ENCODE measurements at places on chromosomes 7 and 10.

- DNase-seq = no peak
Observed at GRCh38 chr7:124420367-124420766, 345.2 kb downstream of the GPR37 start.

DNA sequence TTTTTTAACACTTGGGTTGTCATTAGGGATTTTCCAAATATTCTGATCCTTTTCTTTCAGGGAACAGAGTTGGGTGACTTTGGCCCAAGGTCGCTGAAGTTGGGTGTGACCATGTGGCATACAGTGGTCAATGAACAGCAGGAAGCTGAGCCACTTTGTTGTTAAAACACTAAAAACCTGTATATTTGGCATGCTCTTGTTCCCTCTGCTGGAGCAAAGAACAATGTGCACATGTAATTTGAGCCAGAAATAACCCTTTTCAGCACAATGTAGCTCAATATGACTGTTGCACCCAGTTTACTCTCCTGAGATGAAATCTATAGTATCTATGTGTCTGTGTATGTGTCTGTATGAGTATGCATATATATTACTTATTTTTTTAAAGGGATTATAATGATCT lies 74.9 kb downstream of the ADCYAP1R1 start:
- no peak for DNase-seq

GRCh38 chr10:60073397-60073780 lies 167.0 kb upstream of the CCDC6 start:
- DNase-seq = no peak

DNA sequence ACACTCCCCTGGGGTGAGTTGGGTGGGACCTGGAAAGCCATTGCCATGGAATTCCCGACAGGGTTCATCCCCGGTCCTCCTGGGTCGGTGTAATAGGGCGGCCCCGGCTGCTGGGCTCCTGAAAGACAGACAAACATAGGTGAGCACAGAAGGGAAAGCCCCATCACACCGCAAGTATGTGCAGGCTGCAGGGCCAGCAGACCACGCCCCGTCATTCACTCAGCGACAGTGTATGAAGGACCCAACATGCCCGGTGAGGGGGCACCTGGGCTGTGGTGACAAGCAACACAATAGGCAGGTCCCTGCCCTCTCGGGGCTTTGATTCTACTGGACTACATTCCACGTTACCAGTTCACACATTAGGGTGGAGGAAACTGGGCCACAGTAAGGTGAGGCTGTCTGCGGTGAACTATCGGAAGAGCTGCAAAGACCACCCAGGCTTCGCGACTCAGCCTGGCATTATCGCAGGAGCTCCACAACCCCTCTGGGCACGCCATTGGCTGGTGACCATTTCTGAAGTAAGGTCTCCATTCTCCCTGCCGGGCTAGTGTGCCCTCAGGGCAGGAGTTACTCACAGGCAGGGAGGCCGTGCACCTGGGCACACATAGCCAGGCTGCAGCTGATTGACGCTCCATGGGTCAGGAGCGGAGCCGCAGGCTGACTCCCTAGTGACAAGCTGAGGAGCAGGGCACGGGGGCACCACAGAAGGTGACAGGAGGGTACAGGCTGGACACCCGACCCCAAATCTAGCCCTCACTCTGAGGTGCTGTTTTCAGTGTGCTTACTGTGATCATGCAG lies 99.2 kb downstream of the VOPP1 start:
- DNase-seq = no peak

DNA sequence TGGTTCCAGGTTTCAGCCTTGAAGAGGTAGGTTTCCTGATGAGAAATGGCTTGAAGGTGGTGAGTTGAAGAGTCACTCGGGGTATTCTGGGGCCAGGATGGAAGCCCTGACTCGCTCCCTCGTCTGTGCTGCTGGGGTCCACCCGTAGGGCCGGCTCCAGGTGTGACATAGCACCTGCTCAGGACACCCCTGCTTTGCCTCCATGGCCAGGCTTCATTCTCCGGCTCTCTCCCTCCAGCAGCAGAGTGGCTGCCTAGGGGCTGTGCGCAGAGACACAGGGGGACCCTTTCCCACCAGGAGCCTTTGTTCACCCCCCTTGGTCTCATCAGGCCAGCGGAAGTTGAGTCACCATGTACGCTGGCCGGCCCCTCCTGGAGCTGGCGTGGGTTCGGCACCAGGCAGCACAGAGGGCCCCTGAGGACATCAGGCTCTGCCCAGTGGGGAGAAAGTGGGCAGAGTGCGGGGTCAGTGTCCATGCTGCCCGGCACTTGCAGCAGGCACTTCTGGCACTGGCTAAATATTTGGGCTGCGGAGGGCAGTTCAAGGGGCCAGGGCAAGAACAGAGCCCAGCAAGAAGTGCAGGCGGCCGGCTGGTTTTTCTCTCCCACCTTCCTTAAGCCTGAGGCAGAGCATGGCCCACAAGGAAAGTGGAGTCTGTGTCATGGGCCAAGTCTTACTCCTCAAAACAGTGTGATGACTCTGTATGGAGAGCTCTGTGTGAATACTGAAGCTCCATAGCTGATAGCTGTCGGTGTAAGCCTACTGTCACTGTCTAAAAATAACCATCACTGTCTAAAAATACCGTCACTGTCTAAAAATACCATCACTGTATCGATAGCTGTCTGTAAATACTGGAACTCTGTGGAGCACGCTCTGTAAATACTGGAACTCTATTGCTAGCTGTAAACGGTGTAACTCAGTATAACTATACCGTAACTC lies 3.7 kb upstream of the PRKAR1B start:
- no peak for DNase-seq

DNA sequence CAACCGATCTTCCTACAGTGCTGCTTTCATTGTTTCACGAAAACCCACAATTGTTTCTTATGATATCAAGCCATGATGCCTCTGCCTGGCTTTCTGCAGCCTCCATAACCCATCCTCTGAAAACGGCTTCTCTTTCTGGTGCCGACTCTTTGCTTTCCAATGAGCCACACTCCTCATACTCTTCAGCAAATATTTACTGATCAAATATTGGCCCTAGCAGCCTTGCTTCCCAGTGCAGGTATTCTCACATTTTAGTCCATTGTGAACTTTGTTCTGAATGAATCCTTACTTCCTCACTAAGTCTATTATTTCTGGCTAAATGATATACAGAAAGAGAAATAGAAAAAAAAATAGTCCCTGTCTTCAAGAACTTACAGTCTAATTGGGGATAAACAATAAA lies 35.5 kb downstream of the LAMB1 start:
- DNase-seq = peak; percentile 22

DNA sequence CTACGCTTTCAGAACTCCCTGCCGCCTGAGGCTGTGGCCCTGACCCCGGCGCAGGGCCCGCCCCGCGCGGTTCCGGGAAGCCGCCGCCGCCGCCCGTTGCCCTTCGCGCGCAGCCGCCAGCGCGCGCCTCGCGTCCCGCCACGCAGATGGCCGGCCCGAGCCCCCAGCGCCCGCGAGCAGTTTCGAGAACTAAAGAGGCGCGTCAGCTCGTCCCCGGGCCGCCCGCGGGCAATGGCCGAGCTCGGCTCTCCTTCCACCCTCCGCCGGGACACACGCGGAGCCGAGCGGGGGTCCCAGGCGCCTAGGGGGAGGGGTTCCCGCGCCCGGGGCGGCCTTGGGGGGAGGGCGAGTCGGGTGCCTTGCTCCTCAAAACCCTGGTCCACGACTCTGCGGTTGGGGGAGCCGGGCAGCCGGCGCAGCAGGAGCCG lies 1.8 kb downstream of the HNRNPF start:
- DNase-seq = no peak

DNA sequence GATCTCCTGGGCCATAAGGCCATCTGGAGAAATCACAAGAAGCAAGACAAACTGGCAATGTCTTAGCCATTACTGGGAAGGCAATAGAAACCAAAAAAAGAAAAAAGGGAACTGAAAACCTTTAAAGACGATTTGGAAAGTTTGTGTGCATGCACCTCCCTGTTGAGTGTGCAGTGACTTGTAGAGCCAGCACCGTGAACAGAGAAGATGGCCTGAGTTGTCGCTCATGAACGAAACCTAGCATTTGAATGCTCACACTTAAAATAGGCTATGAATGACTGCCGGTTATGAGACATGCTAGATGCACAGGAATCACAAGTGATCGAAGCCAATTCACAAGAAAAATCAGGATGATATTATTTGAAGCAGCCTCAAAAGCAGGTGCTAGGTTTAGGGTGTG lies 151.3 kb upstream of the ADO start:
- no peak for DNase-seq

DNA sequence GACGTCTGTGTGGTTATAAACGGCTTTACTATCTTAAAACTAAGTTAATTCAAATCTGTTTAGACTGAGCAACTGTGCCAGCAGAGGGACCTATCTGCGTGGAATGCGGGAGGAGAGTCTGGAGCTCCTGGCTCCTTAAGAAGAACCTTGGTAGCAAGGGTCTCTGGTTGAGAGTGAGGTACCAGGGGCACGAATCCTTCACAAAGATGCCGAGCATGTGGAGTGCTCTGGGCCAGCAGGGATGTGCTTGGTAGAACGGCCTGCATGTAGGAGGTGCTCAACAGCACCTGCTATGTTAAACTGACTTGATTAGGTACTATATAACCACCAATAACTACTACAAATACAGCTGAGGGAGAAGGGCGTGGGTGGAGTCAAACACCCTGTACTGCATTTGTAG lies 102.6 kb downstream of the VIPR2 start:
- no peak for DNase-seq

DNA sequence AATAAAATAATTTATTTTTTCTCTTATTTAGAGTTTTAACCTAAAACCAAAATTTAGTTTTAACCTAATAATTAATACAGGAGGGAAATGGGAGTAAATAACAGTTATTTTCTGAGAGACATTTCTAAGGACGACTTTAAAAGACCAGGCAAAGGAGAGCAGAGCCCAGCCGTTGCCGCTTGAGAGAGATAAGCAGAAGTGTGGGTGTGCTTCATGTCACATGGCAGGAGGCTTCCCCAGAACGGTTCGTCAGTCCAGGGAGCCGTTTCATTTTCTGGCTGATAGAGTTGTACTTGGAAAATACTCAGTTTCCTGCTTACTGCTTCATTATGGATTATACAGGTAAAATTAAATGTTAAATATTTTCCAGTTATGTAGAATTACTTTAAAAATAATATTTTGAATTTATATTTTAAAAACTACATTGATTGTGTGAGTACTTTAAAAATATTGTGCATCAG lies 61.4 kb downstream of the ST7 start:
- DNase-seq = no peak

DNA sequence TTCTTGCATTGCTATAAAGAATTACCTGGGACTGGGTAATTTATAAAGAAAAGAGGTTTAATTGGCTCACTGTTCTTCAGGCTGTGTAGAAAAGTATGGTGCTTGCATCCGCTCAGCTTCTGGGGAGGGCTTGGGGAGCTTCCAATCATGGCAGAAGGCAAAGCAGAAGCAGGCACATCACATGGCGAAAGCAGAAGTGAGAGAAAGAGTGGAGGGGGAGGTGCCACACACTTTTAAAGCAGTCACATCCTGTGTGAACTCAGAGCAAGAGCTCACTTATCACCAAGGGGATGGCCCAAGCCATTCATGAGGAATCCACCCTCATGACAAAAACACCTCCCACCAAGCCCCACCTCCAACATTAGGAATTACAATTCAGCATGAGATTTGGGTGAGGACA lies 303.5 kb downstream of the OTUD1 start:
- no peak for DNase-seq

DNA sequence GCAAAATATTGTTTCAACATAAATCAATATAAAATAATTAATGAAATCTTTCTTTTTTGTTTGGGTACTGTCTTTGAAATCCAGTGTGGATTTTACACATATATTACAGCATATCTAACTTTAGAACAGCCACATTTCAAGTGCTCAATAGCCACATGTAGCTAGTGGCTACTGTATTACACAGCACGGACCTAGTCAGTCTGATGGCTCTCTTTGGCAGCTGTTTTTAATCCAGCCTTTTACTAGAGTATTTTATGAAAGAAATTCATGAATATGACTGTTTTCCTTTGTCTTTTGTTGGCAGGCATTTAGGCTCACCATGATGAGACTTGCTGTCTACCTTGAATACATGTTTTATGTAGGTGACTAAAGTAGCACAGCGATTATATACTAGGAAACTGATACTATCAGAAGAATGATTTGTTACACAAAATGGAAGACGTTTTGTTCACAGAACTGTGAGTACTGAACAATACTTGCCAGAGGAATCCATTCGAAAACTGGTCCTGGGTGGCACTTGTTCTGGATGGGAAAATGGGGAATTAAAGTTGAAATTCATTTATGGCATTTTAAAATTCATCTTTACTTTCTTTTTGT lies 386.7 kb downstream of the PHTF2 start:
- no peak for DNase-seq

GRCh38 chr10:72173619-72174296 lies 42.1 kb upstream of the ANAPC16 start:
- no peak for DNase-seq

DNA sequence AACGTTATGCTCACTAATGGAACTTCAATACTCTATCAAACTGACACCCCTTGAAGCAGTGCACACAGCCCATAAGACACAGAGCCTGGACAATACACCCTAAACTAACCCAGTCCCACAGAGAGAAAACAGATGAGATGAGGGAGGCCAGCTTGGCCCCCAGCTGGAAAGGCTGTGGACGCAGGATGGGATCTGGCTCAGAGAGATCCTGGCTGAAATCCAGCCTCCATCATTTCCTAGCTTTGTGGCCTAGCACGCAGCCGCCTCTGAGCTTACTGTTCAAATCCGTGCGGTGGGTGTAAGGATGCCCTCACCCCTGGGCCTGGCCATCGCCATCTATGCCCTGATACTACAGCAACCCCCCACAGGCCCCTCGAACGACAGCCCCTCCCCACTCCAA lies 32.7 kb downstream of the SNX8 start:
- DNase-seq = no peak

GRCh38 chr7:74479066-74479781 lies 25.5 kb downstream of the GTF2IRD1 start:
- DNase-seq = peak; percentile 42

GRCh38 chr10:15715619-15716227 lies 4.0 kb downstream of the ITGA8 start:
- DNase-seq = no peak

GRCh38 chr10:32095116-32095733 lies 39.0 kb upstream of the KIF5B start:
- peak; percentile 50 for DNase-seq

DNA sequence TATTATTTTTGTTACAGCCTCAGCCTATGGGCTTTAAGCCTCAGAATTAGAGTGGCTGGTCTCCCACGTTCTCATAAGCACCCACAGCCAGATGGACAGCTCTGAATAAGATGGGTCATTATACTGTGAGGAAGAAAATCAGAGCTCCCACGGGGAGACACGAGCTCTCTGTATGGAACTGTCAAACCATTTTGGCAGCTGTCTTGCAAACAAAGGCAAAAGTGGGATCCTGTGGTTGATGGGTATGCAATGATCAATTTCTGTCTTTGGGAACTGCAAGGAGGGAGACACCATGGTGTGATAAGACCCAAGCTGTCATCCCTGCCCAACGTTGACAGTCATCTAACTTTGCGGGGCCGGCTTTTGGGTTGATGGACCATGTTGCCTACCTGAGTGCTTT lies 614.3 kb downstream of the TYW1 start:
- no peak for DNase-seq

All from NCI-H510A treated with DMSO at 0.1 percent for 48 hours (cell line).